Activated T-helper 1 cell treated with anti-CD3 and anti-CD28 coated beads, Interleukin-2, amount 50 U/mL, for 16 hours (primary cell): ENCODE measurements at places on chromosomes 5 and 9.

GRCh38 chr5:151078490-151079262, 2.2 kb downstream of the TNIP1 start:
- DNase-seq: peak; percentile 64

DNA sequence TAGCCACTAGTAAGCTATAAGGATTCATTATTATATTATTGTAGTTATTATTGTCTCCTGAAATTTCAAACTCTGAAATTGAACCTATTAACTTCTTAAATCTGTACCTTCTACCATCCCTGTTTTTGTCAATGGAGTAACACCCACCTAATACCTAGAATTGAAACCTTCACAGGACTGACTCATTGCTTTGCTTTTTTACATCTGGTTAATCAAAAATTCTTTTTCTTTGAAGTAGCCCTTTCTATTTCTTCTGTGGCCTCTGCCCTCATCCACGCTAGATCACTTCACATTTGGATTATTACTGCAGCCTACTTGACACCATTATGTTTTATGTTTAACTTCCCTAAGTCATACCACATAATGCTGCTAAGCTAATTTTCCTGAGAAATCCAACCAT, 35.6 kb downstream of the RBM27 start:
- DNase-seq: no peak

GRCh38 chr9:86534572-86535258, 180.5 kb upstream of the TUT7 start:
- DNase-seq: no peak

DNA sequence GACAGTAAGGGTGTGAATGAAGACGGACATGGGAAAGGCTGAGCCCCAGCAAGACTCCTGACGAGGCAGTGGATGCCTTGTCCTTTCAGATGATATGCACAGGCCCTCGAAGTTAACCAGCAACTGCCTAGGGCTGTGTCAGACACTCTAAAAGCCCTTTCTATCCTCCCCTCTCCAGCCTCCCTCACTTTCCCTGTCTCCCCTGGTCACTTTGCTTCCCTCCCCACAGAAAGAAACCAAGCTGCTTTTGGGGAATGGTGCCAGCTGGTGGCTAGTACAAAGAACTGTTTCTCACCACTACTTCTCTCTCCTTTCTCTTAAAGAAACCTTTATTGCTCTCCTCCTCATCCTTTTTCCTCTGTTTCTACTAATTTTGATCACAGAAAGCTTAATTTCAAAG, 21.4 kb downstream of the LHFPL2 start:
- no peak for DNase-seq

DNA sequence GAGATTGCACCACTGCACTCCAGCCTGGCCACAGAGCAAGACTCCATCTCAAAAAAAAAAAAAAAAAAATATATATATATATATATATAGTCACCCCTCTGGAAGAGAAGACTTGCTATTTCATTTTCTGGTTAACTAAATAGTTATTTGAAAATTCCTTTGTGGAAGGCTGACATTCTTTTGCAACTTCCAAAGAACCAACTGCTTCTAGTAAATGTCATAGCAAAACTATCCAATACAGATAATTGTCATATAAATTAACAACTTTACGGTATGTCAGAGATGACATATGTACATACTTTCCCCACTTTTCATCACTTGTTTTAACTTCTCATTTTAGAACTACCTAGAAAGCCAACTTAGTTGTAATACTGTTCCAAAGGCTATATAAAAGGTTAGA, 50.9 kb downstream of the PRUNE2 start:
- no peak for DNase-seq

DNA sequence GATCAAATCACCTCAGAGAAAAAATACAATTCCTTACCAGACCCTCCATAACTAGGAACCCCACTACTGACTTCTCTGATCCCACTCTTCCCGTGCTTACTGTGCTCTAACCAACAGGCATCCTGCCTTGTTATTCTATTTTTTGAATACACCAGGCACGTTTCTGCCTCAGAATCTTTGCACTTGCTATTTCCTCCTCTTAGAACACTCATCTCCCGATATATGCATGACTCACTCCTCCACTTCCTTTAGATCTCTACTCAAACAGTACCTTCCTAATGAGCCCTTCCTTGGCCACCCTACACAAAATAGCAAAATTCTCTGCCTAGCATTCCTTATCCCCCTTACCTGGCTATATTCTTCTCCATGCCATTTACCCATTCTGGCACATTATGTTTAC, 43.9 kb downstream of the MAPKAP1 start:
- DNase-seq: no peak

GRCh38 chr9:76651119-76651705, 113.0 kb upstream of the PCA3 start:
- DNase-seq: no peak

DNA sequence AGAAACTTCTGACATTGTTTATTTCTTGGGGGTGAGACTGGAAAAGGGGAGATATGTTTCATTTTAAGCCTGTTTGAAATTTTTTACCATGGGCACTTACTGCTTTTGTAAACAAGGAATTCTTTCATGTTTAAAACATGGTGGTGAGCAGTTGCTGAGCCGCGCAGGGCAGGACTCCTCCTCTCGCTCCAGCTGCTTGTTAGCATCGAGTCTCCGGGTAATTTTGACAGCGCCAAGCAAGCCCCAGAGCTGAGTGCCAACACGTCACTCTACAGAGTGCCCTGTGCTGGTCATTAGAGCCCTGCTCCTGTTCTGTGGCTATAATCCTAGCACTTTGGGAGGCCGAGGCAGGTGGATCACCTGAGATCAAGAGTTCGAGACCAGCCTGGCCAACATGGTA, 116.5 kb upstream of the MSX2 start:
- DNase-seq: no peak

DNA sequence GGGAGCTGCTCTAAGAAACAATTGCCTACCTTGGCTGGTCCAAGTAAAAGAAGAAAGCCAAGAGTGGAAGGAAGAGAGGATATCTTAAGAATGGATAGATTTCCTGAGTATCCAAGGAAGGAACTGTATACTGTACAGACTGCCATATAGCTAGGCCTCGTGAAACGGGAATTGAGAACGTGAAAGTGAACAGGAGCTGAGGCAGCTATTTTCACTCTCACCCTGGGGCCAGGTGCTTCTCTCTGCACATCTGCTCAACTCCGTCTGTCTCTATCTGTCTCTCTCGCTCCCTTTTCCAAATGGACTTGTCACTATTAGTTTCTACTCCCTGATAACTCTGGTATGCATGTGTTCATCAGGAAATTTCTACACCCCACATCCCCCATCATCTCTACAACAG, 35.9 kb upstream of the TESK1 start:
- no peak for DNase-seq

GRCh38 chr9:122128969-122129343, 30.6 kb downstream of the NDUFA8 start:
- DNase-seq: no peak

- DNase-seq: no peak
Measured at GRCh38 chr9:126317513-126317912, 9.1 kb upstream of the MVB12B start.
